G401 (cell line): ENCODE measurements at places on chromosomes 7 and 10.

GRCh38 chr7:116395141-116395791, 104.3 kb upstream of the CAV2 start:
- DNase-seq = no peak

GRCh38 chr7:17593819-17594419, 295.5 kb downstream of the AHR start:
- DNase-seq = no peak

DNA sequence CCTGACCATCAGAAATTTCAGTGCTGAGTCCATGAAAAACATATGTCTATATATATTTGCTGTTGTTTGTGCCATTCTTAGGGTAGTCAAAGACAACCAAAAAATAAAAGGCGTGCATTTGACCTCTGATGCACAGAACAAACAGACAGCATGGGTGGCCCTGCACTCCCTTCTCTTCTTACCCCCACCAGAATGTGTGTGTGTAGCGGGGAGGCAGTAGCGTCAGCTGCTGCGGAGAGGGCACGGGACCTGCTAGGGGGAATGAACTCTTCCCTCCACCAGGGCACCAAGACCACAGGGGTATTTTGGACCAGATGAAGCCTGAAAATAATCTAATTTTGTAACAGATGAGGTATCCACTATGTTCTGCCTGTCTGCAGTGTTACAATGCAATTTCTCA, 277.7 kb upstream of the ZNF32 start:
- no peak for DNase-seq

GRCh38 chr7:155809947-155810769, 2.1 kb downstream of the SHH start:
- DNase-seq = no peak

GRCh38 chr10:24834869-24835268, 111.2 kb upstream of the ARHGAP21 start:
- DNase-seq = no peak

GRCh38 chr7:96135241-96135640, 186.7 kb downstream of the SLC25A13 start:
- no peak for DNase-seq

GRCh38 chr10:15841696-15842095, 18.6 kb downstream of the MINDY3 start:
- DNase-seq = no peak

DNA sequence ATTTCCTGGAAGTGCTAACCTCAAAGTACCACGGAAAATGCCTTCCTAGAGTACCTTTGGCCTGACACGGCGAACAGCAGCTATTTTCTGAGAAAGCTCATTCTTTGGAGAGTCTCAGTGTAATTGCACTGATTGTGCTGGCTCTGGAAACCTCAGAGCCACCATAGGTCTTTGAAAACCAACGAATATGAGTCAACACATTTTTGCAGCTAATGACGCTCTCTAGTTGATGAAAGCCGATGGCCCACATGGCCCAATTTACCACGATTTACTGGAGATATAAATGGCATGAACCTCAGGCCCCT, 187.1 kb downstream of the ADARB2 start:
- no peak for DNase-seq

DNA sequence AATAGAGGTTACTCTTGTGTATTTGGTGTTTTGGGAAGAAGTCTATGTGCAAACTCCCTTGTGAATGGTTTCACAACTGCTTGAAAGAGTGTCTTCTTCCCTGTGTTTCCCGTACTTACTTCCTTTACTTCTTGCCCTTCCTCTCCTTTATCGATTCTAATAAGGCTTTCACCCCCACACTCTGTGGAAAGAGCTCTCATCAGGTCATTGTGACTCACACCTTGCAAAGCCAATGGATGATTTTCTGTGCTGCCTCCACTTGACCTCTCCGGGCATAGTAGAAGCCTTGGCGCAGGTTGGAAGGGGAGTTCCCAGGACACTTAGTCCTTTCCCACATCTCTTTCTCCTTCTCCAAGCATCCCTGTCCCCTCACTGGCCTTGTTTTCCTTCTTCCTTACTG, 6.2 kb upstream of the TSPAN15 start:
- DNase-seq = no peak

GRCh38 chr7:55475855-55476803, 96.2 kb downstream of the VOPP1 start:
- DNase-seq = peak; percentile 42

GRCh38 chr7:80783678-80784327, 135.0 kb downstream of the SEMA3C start:
- DNase-seq = no peak

GRCh38 chr10:119714484-119714816, 11.4 kb upstream of the INPP5F start:
- no peak for DNase-seq

- no peak for DNase-seq
These were observed 39.7 kb downstream of the BEND7 start for GRCh38 chr10:13489035-13489599.

- DNase-seq = no peak
These were observed 263.1 kb downstream of the ACTR3B start for GRCh38 chr7:153022475-153023193.

DNA sequence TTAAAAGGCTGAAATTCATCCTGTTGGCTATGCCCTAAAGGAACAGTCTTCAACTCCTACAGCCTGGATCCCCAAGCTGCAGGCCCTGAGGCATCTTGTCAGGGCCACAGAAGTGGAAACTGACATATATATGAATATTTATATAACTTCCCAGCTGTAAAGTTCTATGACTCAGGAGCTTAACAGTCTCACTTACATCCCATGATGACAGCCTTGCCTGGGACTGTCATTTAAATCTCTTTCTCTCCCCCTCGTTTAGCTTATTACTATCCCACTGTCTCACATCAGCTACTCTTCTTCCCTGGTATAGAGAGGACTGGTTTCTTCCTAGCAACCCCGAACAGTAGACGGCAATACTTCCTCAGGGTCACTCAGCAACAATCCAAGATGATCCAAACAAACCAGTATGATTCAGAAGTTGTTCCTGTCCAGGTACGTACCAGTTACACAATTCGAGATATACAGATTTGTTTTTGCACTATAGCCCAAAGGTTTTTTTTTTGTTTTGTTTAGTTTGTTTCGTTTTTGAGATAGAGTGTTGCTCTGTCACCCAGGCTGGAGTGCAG, 22.7 kb downstream of the KIAA1549 start:
- DNase-seq = no peak

- peak; percentile 33 for DNase-seq
These were observed 35.3 kb downstream of the CAPZA2 start for GRCh38 chr7:116897661-116898060.

- DNase-seq = no peak
These were observed 75.5 kb downstream of the MARCHF5 start for GRCh38 chr10:92366412-92367021.

DNA sequence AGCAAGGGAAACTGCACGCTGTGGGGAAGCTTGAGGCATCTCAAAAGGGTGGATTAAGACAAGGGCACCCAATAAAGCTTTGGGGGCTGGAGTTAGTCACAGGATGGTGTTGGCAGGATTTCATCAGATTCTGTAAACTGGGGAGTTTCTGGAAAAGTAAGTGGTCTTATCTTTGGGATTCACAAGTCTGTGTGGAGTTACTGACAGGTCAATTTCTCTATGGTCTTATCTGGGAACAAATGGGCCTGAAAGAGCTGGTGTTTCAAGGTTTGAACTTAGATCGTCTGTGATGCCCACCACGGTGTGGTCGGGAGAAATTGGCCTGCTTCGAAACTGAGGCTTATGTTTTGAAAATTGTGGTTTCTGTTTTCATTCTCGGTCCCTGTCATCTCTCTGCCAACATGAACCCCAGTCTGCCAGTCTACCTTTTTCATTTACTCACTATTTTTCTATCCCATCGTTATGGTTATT, 23.8 kb upstream of the AOAH start:
- DNase-seq = no peak

DNA sequence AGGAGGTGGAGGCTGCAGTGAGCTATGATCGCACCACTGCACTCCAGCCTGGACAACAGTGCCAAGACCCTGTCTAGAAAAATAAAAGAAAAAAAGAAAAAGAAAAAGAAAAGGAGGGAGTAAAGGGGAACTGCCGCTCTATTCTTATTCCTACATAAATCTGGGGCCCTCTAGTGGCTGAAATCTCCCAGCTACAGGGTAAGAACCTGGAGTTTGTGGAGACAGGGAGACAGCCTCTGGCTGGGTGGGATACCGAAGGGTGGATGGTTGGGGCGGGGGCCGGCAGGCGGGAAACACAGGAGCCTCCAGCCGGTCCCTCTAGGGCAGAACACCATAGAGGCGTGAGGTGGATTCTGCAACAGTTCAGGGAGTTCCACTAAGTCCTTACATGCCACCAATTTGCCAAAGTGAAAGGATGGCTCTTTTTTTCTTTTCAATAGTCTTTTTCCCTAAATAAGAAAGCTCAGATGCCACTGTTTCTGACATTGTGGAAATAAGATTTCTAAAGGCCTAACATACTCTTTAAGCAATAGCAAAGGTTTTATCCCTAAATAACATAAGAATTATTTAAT, 117.3 kb downstream of the SVIL start:
- peak; percentile 28 for DNase-seq

DNA sequence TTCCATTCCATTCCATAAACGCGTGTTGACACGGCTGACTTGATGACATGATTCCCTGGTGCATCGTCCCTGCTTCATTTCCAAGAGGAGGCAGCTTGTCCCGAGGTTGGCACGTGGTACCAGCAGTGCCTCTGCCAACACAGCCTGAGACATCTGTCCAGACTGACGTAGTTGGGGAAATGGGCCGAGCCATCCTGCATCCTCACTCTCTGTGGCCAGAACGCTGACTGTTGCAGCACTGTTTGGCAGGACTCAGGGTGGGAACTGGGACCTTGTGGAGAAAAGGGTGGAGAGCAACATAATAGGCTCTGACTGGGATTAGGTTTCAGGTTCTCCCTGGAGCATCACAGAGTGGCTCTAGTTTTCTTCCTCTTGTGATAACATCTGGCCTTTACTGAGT, 118.6 kb upstream of the BTBD16 start:
- DNase-seq = peak; percentile 89

DNA sequence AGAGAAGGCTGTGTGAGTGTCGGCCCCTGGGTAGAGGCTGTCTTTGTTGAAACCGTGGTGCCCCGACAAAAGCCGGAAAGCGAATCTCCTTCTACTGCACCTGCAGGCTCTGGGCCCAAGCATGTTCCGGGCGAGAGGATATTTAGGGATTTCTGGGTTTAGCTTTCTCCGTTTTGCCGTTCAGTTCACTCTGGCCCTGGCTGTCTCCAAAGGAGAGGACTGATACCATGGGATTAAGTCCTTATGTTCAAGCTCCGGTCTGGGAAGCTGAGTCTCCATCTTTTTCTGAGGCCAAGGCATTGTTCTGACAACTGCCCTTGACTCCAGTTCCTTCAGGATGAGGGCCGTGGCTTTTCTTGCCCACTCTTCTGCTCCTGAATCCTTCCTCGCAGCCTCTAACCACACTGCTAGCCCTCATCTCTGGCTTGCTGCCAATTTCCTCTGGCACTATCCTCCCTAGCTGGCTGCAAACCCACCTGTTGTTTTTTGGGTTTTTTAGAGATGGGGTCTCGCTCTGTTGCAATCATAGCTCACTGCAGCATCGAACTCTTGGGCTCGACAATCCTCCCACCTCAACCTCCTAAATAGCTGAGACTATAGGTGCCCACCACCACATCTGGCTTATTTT, 206.8 kb downstream of the SKIDA1 start:
- DNase-seq = no peak

DNA sequence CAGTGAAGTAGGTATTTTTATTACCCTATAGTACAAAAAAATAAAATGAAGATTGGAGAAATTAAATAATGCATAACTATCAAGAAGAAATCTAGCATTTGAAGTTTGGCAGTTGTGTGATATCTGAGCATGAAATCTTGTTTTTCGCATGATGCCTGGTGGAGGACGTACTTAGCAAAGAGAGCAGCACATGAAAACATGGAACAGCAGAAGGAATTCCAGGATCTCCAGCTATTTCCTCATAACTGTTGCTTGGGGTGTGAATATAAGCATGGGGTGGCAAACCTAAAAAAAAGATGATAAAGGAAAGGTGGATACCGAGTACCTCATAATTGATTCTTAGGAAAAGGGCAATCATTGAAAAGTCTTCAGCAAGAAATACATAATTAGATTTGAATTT, 174.3 kb upstream of the FAM3C start:
- no peak for DNase-seq

DNA sequence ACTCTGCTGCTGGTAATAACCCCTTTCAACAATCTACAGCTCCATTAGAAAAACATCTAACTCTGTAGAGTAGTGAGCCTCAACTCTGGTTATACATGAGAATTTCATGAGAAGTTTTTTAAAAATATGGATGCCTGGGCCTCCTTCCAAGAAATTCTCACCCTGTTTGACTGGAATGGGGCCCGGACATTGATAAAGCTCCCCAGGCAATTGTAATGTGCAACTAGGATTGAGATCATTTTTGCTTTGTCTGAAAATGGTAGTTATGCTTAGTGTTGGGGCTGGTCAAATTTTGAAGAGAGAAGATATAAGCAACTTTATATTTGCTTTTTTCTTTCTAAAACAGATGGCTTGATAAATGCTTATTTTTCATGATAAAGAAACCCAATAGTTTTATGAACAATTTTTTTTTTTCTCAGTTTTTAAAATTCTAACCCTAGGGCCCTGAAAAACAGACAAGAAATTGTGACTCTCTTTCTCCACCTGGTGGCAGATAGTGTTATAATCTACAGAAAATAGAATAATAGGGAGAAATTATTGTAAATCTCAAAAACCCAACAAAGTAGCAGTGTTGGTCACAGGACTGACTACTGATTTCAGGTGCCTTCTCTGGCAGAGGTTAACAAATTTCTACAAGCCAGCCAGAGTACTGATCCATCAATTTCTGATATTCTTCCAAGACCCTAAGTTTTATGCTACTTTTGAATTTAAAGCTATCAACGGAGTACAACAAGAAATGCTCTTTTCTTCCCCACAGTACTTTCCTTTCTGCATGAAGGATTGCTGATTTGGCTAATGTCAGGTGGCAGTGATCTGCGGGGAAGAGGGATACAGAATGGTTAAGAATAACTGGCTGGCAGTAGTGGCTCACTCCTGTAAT, 174.8 kb downstream of the DKK1 start:
- DNase-seq = peak; percentile 25

- no peak for DNase-seq
These were observed 235.1 kb upstream of the CELF2 start for GRCh38 chr10:10782603-10783002.

- DNase-seq = no peak
These were observed 365 bp downstream of the YME1L1 start for GRCh38 chr10:27153845-27154193.

- no peak for DNase-seq
These were observed 93.5 kb upstream of the KIAA1217 start for GRCh38 chr10:24115403-24115802.

- DNase-seq = no peak
These were observed 25.4 kb upstream of the MRC1 start for GRCh38 chr10:17783751-17784150.

GRCh38 chr10:7412237-7412927, 1.5 kb upstream of the SFMBT2 start:
- DNase-seq = peak; percentile 38

GRCh38 chr10:121927318-121927840, 452 bp downstream of the ATE1 start:
- DNase-seq = no peak

DNA sequence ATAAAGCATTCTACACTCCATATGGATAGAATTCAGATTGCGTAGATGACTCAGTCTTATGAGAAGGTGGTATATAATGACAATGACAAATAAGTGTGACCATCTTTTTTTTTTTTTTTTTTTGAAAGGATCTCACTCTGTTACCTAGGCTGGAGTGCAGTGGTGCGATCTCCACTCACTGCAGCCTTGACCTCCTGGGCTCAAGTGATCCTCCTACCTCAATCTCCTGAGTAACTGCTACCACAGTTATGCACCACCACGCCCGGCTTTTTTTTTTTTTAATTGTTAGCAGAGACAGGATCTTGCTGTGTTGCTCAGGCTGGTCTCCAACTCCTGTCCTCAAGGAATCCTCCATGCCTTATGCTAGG, 43.2 kb upstream of the NRP1 start:
- no peak for DNase-seq
